ENCODE measurements at places on chromosomes 16 and 17.

GRCh38 chr17:80036715-80037477 is 454 bp downstream of the CCDC40 start:
- DNase-seq: peak; percentile 55

DNA sequence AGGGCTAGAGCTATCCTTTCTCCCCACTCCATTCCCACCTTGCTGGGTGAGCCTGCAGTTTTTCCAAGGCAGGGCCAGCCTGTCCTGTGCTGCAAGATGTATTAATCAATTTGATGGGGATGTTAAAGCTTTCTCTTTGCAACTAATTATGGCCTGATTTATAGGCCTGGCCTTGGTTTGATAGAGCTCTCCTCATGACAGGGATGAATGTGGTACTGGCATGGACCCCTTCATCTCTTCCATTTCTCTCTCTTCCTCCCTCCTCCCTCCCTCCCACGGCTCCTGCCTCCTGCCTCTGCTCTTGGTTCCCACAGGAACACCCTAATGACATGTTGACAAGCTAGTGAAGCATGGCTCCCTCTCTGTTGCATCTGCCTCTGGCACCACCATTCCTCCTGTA is 47.2 kb upstream of the SKAP1 start:
- DNase-seq: no peak

DNA sequence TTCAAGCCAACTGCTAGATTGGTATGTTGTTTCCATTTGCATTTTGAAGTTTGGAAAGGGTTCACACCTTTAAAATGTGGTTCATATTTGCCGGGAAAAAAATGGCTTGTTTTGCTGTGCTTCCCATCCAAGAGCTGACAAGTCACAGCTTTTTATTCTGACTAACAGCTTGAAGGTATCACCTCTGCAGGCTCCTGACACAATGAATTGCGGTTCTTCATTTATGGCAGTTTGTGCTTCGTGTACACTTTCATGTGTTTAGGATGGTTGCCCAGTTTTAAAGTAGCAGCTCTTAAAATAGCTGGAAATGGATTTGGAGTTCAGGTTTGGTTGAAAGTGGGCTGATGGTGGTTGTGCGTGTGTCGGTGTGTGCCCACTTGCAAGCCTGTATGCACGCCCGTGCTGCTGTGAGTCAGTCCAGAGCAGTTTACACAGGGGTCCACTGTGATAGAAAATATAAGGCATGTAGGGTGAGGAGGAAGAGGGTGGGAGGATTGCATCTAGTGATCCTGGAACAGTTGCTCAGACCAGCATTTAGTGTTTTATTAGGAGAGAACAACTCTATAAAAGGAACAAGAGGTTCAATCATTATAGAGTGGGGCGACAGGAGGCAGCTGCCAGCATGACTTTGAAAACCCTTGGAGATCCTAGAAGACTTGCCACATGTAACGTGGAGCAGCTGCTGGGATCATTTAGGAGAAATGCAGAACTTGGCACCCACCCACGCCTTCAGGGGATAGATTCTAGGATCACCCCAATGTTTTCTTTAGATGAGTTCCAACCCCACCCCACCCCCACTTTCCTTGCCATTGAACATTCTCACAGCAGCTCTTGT is 108.0 kb upstream of the TBX2 start:
- no peak for DNase-seq

- DNase-seq: no peak
Observed at GRCh38 chr17:80097127-80097621, 4.2 kb upstream of the GAA start.

DNA sequence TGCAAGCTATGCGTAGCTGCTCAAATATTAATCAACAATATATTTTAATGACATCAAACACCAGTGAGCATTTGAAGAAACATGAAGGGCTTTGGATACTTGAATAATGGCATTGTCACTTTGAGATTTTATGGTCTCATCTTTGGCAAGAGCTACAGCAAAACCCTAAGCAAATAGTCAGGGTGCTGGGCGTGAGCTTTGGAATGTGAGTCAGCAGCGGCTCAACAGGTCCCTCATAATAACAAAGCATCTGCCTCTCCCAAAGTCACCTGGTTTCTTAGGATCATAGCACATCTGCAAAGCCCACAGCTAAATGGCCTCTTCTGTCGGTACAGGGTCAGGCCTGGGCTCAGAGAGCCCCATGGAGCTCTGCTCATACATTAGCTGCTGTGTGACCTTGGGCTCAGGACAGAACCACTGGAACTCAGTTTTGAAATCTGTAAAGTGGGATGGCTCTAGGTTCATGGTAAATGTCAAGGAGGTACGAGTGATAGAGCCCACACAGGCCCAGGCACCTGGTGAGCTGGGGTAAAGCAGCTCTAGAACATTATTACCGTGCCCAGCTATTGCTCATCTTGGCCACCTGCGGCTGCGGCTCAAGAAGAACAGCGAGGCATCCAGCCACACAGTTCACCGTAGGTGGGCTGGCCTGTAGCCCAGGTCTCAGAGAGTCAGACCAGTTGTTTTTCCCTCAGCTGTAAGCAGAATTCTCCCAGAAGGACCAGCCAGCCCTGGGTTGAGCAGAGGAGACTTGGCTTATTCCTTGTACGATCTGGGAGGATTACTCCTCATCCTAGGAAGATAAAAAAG is 544.5 kb upstream of the CDH11 start:
- DNase-seq: no peak

Data from ACHN (cell line).